Stimulated activated CD8-positive, alpha-beta memory T cell treated with anti-CD3 and anti-CD28 coated beads, Interleukin-4, amount 100 ng/mL, for 24 hours (primary cell): ENCODE measurements at places on chromosomes 6 and 20.

DNA sequence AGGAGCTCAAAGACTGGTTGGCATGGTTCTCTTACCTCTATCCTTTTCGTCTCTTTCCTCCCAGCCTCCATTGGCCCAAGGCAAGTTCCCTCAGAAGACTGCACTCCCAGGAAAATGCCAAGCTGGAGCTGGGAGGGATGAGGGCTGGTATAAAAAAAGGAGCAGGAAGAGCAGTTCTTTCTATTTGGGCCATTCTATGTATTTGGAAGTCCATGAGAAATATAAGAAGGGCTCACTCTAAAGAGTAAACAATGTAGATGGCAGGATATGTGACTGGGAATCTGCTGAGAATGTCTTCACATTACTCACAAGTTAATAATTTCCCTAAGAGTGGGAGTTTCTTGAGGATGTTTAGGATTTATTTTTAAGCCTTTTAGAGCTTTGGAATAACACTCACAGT lies 36.6 kb upstream of the ADTRP start:
- no peak for DNase-seq

DNA sequence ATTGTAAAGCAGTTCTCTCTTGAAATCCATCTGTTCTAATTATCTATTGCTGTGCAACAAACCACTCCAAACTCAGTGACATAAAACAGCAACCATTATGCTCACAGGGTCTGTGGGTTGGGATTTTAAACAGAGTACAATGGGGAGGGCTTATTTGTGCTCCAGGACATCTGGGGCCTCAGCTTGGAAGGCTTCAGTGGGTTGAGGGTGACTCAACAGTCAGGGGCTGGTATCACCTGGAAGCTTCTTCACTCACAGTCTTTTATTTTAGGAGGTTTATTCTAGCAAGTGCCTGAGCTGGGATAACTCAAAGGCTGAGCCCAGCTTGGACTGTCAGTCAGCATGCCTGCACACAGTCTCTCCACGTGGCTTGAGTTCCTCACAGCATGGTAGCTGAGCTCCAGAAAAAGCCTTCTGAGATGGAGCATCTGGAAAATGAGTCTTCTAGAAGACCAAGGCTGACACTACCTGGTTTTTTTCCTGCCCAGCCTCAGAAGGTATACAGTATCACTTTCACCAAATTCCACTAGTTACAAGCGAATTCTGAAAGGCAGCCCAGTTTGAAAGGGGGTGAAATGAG lies 234.6 kb upstream of the ID4 start:
- DNase-seq: no peak

DNA sequence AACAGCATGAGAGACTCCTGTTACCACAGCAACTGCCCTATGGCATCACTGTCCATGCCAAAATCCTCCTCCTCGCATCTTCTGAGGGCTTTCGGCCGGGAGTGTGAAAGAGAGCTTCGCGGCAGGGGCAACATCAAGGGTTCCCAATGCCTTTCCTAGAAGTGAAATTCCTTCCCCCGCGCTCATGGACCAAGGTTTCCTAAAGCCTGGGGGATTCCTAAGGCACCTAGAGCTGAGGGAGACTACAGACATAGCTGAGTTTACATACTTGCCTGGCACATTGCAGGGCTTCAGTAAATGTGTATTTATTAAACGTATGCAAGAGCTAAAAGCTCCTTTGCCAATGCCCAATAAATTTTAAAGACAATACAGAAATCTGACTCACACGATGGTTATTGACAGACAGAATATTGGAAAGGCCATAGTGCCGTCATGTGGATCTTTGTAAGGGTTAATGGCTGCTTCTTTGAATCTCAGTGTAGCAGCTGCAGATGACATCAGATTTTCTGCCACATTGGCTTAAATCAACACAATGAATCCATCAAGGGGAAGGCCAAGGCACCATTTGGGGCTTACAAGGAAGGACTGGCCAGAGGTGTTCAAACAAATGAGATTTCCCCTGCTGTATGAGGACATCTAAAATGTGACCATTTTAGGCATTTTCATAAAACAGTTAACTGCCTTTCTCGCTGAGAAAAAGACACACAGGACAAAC lies 281.2 kb upstream of the JARID2 start:
- DNase-seq: no peak

- DNase-seq: no peak
These were observed 610.4 kb upstream of the IMPG1 start for GRCh38 chr6:76682842-76683241.

DNA sequence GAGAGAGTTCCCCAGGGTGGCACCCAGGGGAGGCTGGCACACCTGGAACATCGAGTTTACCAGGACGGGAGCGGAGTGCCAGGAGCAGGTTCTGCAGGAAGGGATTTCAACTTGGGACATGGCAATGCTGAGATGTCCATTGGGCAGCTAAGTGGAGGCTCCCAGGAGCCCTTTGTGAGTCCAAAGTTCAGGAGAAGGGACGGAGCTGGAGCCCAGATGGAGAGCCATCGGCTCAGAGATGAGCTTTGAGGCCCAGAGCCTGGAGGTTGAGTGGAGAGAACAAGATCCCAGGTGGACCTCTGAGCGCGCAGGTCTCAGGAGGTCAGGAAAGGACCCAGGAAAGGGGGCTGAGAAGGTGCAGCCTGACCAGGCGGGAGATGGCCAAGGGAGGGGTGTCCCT lies 67.5 kb upstream of the AFDN start:
- no peak for DNase-seq
